ENCODE measurements at places on chromosomes 2 and 18.

GRCh38 chr18:25737710-25738311, 352.6 kb downstream of the SS18 start:
- DNase-seq: no peak

GRCh38 chr2:84749442-84749841, 131.4 kb downstream of the TRABD2A start:
- DNase-seq: no peak

DNA sequence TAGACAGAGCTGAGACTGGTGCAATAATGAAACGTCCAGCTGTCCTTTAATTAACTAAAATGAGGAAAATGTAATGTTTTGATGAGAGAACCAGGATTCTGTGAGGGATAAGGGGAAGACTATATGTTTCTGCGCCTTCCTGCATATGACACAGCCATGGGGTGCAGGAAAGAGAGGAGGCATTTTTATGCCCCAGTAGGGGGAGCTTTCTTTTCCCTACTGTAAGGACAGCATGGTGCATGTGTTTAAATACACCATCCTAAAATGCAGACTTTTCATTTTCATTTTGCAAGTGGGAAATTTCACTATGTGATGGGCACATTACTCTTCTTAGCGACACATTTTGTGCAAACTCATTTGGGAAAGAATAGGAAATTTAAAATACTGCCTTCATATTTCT, 446.1 kb downstream of the ARHGAP15 start:
- no peak for DNase-seq

DNA sequence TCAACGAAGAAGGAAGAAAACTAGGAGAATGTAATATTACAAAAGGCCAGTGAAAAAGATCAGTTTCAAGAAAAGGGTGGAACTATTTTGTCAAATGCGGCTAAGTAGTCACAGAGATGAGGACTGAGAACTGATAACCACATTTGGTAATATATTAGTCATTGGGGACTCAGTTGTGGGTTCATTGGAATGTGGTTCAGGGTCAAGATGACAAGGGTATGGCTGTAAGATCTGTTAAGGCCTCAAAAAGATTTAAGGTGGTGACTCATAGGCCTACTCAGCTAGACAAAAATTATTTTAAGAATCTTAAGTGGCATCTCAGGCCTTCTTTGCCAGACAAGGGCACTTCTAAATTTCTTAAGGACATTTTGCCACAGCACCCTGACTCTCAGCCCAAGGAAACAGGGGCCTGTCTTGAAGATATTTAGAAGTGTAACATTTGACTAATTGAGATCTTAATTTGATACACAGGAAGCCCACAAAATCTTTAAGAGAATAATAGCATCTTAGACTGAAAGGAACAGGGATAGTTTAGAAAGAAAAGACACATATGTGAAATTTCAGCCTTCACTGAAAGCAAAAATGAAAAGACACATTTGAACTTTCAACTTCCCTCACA, 81.3 kb downstream of the STRADB start:
- no peak for DNase-seq
